ENCODE measurements at places on chromosomes 4 and X.

DNA sequence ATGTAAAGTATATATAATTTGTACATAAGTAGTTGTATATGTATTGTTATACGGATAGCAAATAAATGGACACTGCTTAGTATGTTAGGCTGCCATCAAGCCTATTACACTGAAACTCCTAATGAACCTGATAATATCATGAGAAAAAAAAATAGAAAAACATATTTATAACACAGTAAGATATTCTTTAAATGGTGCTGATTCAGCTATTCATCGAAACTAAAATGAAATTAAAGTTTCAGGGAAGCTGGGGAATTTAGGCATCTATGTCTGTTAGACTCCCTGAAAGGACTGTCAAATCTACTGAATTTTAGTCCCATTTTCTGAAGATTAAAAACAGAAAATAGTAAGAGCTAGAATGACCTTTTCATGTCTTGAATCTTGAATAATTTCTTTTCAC lies 647.1 kb upstream of the PABPC4L start:
- DNase-seq, result no peak

- no peak for DNase-seq
These were observed 119.8 kb upstream of the ATP6AP2 start for GRCh38 chrX:40460926-40461325.

- no peak for DNase-seq
These were observed 190.6 kb upstream of the LEF1 start for GRCh38 chr4:108359130-108359985.

DNA sequence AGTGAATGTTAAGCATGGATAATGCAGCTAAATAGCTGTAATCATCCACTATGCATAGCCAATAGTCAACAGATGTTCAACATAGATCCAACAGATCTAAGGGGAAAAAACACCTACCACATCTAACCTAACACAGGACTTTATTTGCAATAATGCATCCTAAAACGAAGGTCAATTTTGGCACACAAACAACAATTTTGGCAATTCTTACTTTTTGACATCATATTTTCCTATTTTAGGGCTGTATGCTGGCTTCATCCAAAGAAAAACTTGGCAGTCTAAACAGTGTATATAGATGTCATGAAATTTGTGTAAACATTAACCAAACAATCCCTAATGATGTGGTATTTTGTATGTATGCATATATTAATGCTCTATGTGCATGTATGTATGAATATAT lies 33.2 kb downstream of the UNC5C start:
- DNase-seq, result no peak

- DNase-seq, result no peak
These were observed 30.0 kb downstream of the ITM2A start for GRCh38 chrX:79336869-79337815.

DNA sequence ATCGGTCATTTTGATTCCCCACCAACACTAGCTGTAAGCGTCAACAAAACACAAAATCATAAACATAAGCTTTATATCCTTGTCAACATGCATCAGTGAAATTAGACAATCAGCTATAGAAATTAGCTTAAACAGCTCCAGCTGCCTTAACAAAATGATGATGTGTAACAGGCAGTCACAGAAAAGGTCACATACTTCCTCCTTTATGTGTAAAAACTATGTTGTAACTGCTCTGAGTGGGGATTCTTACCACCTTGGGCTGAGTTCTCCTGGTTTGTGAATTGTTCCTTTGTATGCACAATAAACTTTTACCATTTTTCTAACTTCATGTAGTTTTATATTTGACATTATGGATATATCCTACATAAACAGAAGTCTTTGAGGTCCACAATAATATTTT lies 73.9 kb upstream of the MAP9 start:
- DNase-seq, result no peak

- DNase-seq, result no peak
These were observed 243.4 kb upstream of the GK2 start for GRCh38 chr4:79651456-79651855.

- DNase-seq, result no peak
These were observed 26.5 kb upstream of the PSAPL1 start for GRCh38 chr4:7461230-7461629.

DNA sequence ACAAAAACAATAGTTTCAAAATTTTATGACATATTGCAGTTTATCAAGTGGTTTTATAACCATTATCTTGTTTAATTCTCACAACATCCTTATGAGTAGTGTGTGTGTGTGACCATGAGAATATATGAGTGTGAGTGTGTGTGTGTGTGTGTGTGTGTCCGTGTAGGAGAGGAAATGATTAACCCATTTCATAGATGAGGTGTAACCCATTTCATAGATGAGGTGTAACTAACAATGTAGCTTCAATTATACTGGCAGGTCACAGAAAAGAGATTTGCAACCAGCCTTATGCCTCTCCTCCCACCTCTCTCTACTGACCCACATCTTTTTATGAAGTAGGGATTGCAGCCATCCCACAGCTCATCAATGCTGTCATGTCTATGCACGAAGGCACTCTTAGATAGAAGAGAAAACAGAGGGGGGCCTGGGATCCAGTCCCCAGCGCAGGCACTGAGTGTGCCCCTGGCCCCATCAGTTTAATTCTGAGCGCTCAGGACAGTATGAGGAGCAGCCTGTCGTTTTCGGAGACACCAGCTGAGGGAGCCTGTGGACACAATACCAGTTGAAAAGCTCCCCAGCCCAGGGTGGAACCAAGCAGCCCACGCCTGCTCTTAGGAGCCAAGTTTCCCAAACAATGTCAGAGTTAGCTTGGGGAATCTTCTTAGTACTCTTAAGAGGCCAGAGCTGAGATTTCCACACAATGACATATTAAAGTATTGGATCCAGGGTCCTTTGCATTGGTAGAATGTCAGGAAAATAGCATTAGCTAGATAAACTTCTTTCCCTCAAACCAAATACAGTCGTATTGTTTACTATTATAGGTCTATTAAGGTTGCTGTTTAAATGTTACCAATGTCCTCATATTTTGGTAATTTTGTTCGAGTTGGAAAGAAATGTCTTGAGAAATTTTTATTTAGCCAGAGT lies 88.6 kb downstream of the PALLD start:
- no peak for DNase-seq

GRCh38 chr4:120720354-120720934 lies 202.1 kb downstream of the PRDM5 start:
- DNase-seq, result no peak

- no peak for DNase-seq
These were observed 90.3 kb upstream of the TMEM150C start for GRCh38 chr4:82652062-82652461.

GRCh38 chr4:14925471-14925870 lies 76.8 kb upstream of the CPEB2 start:
- no peak for DNase-seq

DNA sequence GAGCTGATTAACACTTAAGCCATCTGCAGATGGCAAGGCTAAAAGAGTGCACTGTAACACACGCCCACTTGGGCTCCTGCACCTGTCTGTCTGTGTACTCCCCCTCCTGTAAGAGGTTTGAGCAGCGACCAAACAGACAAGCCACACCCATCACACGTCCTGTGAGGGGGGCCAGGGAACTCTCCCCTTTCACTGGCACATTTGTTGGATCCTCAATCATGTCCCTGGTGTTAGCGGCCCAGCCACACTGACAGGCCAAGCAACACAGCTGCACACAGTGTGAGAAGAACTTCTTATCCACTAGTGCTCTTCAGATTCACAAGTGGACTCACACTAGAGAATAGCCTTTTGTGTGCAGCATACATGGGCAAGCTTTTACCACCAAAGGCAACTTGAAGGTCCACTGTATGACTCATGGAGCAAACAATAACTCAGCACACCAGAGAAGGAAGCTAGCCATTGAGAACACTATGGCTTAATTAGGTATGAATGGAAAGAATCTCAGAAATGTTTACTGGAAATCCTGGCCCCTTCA lies 29.1 kb upstream of the UTP14A start:
- no peak for DNase-seq

DNA sequence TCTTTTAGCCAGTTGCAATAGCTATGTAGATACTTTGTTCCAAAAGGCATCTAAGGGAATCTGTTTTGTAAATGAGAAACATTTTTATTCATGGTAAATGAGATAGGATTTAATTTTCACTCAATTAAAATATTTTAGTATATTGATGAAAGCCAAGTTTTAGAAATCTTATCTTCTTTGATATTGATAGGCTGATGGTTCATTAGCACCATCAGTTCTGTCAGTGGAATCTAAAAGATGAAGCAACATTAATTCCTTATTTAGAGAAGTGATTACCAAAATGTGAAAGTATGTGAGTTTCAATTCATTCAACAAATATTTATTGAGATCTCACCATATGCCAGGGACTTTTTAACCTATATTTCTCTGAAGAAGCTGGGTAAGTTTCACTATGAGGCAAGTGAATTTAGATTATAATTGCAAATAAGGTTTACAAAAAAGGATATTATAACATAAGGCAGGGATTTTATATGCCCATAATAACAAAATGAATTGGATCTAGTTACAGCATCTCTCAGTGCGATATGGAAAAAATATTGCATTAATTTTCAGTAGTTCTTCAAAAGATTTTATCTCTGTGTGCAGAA lies 79.3 kb downstream of the GABRB1 start:
- DNase-seq, result no peak

DNA sequence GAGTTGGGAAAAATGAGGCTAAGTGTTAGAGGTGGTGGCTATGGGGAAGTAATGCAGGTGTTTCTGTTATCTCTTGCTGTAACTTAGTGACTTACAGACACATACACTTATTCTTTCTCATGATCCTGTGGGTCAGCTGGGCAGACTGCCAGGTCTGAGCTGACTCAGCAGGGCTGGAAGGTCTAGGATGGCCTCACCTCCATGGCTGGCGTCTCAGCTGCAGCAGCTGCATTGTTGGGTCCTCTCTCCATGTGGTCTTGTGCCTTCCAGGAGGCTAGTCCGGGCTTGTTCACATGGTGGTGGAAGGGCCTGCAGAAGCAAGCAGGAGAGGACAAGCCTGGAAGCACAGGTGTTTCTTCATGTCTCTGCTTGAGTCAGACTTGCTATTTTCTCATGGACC lies 172.7 kb downstream of the NHS start:
- DNase-seq, result no peak

DNA sequence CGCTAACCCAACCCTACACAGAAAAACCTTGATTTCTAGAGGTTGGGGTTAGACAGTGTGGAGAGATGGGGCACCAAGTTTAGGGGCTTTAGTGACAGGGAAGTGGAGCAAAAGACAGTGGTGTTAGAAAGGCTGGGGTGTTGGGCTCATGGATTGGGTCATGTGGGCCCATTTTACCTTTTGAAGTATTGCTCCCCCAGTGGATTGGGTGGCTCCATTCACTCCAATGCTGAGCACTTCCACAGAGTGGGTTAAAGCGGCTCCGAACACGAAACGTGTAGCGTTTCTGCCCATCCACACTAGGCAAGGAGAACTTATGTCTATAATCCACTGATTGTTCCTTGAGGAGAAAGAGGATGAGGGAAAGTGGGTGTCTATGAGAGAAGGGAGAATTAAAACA lies 2.3 kb downstream of the IL2RG start:
- no peak for DNase-seq

DNA sequence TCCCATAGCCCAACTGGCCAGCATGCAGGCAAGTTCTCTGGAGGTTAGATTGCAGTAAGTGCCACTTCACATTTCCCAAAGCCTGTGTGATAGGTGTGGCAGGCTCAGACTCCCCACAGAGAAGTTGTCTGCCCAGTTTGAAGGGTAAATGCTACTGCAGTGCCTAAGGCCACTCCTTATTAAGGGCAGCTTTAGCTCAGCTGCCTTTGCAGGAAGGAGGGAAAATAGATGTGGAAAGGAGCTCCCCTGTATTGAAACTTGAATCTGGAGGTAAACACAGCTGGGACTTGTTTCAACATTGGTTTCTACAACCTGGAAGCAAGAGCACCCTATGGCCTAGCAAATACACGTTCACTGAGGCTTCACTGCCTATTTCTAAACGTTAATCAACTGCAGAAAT lies 22.4 kb downstream of the NEXMIF start:
- DNase-seq, result no peak

DNA sequence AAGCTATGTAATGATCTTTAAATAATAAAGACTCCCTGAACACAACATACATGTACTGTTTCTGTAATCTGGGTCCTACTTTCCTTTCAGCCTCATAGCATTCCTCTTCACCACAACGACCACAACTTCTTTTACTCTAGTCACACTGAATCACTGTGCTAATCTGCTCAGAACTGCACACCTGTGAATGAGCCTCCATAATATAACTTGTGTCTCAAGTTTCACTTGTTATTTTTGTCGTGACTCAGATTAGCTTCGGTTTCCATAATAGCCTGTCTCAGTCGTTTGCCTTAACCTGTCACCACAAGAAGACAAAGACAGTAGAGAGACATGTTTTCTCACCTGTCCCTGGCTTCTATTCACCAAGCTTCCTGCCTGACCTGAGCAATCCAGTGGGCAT lies 61.8 kb downstream of the MAGED1 start:
- DNase-seq, result no peak

DNA sequence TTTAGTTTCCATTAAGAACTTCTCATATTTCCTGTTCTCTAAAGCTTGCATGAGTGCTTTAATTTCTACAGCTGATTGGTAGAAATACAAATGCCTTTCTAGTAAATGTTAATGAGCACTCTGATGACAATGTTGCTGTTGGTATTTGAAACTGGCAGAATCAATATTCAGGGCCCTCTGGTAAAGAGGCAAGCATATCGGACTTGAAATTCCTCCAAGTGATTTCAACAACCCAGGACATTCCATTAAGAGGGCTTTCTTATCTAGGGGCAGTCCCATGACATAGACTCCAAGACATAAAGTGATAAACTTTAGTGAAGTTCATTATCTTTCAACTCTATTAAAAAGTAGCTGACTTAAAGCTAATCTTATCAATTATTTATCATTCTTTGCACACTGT lies 83.1 kb upstream of the VCX start:
- DNase-seq, result no peak

GRCh38 chrX:23557070-23557469 lies 110.2 kb upstream of the PRDX4 start:
- DNase-seq, result no peak

GRCh38 chr4:85448906-85449890 lies 25.8 kb upstream of the ARHGAP24 start:
- DNase-seq, result no peak
